ENCODE measurements at places on chromosomes 4 and X. TPM values are rescaled to one million over a fixed set of nuclear protein-coding genes. Genes with fewer than 3 reads are reported as not detected.

Gene ALB
- polyA plus RNA-seq = not detected

Gene F11
- polyA plus RNA-seq = not detected

Gene DMRTC1B
- not detected for polyA plus RNA-seq

Gene FGFR3
- 3.8 TPM for polyA plus RNA-seq

Gene MAOB
- polyA plus RNA-seq = 0.05 TPM

Gene P2RY4
- not detected for polyA plus RNA-seq

Gene PPEF2
- not detected for polyA plus RNA-seq

Gene CT45A5
- polyA plus RNA-seq = not detected

Gene STK26
- 11.5 TPM for polyA plus RNA-seq

Gene TMEM144
- polyA plus RNA-seq = 3.9 TPM

Gene CFP
- 0.54 TPM for polyA plus RNA-seq

Gene ZCCHC12
- polyA plus RNA-seq = 0.05 TPM

Gene UBA6
- polyA plus RNA-seq = 33.9 TPM

Gene AREG
- polyA plus RNA-seq = 46.3 TPM

Gene KANTR
- polyA plus RNA-seq = 3.3 TPM

Gene NPY5R
- not detected for polyA plus RNA-seq
